ENCODE measurements at places on chromosomes 7 and 10. TPM values are rescaled to one million over a fixed set of nuclear protein-coding genes. Genes with fewer than 3 reads are reported as not detected.
A peak's percentile ranks its signal among the peaks of the same experiment; 100 is the strongest.

GRCh38 chr7:3861941-3862340 is 560.9 kb downstream of the SDK1 start:
- peak; percentile 58 for DNase-seq

DNA sequence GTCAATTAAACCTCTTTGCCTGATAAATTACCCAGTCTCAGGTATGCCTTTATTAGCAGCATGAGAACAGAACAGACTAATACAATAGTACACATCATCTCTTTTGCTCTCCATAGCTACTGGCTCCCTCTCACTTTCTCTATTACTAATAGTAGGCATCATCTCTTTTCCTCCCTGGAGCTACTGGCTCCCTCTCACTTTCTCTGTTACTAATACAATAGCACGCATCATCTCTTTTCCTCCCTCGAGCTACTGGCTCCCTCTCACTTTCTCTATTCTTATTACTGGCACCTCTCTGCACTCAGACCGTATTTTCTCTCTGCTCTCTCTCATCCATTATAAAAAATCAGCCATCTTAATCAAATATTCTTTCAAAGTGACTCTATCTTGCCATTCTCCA is 37.1 kb downstream of the SLC25A13 start:
- no peak for DNase-seq

GRCh38 chr7:52512656-52513055 is 522.8 kb upstream of the POM121L12 start:
- DNase-seq = no peak

- peak; percentile 74 for DNase-seq
Observed at GRCh38 chr10:68231106-68231816, 652 bp downstream of the ATOH7 start.

DNA sequence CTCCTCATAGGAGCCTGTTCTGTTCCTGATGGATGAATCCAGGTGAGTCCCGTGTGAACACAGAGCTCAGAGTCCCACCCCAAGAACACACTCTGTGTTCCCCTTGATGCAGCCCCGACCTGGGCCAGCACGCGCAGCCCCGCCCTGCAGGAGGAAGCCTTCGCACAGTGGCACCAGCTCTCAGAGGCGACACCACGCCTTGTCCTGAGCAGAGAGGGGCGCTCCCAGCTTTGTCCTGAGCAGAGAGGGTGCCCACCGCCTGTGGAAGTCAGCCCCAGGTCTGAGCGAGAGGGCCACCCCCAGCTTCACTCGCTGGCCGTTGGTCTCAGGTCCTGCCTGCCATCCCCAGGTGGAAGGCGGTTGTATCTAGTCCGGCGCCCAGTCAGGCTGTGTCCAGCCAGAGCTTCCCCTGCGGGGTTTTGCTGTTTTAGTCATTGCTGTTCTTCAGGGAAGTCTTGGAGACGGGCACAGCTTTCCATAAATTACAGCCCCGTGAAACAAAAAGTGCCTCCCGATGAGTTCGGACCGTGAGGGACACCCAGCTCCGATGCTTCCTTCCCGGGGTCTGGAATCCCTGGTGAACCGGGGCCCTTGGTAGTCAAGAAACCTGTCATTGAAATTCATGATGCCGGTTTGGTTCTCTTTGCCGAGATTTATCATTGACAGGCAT is 43.6 kb downstream of the NKX6-2 start:
- no peak for DNase-seq

DNA sequence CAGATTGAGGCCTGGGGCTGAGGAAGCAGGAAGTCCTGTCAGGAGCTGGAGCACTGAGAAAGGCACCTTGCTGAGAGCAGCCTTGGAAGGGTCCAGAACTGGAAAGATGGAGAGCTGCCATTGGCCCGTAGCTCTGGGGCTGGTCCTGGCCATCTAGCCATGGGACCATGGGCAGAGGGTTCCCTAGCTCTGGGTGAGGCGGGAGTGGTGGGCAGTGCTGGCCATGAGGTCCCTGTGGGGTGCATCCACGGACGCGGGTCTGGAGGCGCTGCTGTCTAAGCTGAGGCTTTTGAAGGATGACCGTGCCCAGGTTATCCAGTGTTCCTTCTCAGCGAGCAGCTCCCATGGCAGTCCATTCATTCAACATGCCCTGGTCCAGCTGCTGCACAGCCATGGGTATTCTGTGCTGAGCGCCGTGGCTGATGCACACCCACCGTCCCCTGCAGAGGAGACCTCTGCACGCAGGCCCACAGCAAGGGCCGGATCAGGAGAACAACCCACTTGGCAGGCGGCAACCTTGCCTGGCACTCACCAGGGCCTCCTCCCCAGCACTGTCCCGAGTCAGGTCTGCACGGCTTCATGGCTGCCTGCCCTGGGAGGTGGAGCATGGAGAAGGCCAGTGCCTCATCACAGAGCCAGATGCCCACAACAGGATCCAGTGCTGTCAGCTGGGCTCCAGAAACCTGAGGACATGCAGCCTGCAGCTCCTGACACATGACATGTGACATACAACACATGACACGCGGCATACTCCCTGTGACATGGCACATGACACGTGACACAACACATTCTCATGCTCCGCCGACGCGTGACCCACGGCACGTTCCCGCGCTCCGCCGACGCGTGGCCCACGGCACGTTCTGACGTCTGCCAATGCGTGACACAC is 121.9 kb downstream of the INPP5A start:
- no peak for DNase-seq

GRCh38 chr7:66627151-66627681 is 1.5 kb upstream of the KCTD7 start:
- DNase-seq = no peak

- peak; percentile 24 for DNase-seq
Observed at GRCh38 chr10:78664929-78665553, 403.7 kb upstream of the ZMIZ1 start.

DNA sequence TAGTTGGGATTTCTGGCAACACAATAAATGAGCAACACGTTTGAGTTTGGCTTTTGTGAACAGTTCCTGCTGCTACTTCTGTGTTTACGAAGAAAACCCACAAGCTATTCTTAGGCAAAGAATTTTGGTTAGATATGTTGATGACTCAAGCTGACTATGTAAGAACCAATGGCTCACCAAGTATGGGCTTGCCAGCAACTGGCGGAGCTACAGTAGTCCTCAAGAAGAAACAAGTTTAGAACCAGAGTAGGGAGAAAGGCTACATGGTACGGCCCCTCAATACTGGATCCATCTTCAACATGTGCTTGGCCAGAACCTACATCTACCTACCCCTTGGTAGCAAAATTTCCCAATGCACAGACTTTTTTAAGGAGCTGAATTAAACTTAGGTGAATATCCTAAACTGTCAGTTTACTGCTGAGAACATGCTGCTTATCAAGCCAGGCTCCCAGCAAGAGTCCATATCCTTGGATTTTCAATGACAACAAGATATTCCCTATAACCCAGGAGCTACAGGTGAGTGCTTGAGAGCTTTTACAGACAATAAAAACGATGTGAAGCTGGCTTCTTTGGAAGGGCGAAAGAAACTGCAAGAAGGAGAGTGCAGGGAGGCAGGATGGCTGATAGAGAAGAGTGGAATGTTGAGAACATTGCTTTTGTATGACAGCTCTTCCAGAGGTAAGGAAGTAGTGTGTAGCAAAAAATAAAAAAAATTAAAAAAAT is 74.3 kb upstream of the ASAH2 start:
- DNase-seq = peak; percentile 95

DNA sequence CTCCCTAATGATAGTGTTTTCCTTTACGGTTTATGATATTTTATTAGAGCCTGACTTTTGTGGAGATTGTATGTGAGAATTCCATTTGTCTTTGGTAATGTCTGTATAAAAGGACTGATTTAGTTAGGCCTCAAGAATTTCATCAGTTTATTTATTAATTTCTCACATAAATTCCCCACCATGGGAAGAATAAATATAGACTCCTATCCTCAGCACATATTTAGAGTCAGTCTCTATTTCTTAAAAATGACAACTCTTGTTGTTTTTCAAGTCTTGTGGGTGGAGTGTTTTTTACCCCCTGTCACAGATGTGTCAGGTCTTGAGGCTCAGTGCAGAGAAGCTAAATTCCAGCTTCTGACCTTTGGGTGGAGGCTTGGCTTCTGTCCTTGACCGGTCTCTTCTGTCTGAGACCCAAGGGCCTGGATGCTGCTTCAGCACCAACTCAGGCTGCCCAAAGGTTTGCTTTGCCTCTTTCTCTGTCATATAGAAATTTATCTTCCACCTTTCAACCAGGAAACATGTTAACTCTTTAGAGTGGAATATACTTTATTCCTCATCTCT is 117.3 kb upstream of the INHBA start:
- DNase-seq = no peak

GRCh38 chr7:46239846-46240245 is 318.8 kb upstream of the IGFBP3 start:
- DNase-seq = peak; percentile 49

GRCh38 chr7:84744385-84744784 is 442.5 kb downstream of the SEMA3D start:
- DNase-seq = peak; percentile 34

- peak; percentile 87 for DNase-seq
Observed at GRCh38 chr7:139771001-139771956, 6.5 kb downstream of the HIPK2 start.

DNA sequence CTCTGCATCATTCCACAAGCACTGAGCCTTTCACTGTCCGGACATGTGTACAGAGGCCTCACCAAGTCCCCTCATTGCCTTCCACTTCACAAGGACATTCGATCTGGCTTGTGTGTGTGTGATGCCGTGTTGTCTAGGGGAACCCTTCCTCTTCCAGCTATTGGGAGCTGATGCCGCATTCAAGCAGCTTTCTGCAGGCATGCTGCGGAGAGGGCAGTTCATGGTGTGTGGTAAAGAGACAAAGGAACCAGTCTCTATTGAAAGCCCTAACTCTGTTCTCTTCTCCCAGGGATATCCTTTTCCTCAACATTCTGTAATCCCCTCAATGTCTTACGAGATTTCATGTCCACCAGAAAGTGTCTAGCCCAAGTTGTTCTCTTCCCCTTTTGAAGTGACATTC is 141.6 kb downstream of the ALOX5 start:
- no peak for DNase-seq

DNA sequence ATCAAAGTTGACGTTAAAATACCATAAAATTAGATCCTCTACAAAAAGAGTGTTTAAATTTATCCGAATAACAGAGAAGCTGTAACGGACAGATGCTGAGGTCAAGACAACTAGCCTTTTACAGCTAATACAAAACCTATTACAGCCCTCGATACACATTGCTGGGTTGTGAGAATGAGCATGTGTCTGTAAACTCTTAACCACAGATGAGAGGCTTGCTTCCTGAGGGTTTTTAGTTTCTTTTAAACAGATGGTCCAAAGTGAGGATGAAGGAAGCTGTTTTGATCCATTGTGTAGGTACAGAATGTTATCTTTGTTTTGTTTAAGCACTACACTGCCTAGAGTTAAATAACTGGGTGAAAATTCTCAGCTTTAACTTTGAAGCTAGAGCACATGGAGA is 578.2 kb downstream of the PARD3 start:
- DNase-seq = peak; percentile 77

- DNase-seq = no peak
Observed at GRCh38 chr10:132785723-132786475, at the start of gene NKX6-2. Gene NKX6-2 (minus strand): TSS chr10:132786147. CDS start chr10:132785948, 199 bp downstream.

GRCh38 chr10:6625428-6625827 is 45.4 kb upstream of the PRKCQ start:
- DNase-seq = no peak

The HDAC9 gene
- total RNA-seq = 7.1 TPM

The STRIP2 gene
- 100 TPM for total RNA-seq

The PFKP gene
- 216 TPM for total RNA-seq

The DPYSL4 gene
- total RNA-seq = 22.4 TPM

The IKZF1 gene
- total RNA-seq = not detected

The USP6NL gene
- 11.0 TPM for total RNA-seq

The GATA3 gene
- total RNA-seq = not detected

The GNGT1 gene
- total RNA-seq = not detected

The HOXA9 gene
- total RNA-seq = 8.7 TPM

The RNF32 gene
- 4.1 TPM for total RNA-seq

The SKIDA1 gene
- total RNA-seq = 0.63 TPM

The KCNH2 gene
- not detected for total RNA-seq

The NRG3 gene
- total RNA-seq = not detected

The OR9A2 gene
- not detected for total RNA-seq
